Kasumi-1 (cell line): ENCODE measurements at places on chromosomes 11 and 22.

GRCh38 chr11:132052904-132053303 is 682.5 kb downstream of the NTM start:
- DNase-seq, result no peak

DNA sequence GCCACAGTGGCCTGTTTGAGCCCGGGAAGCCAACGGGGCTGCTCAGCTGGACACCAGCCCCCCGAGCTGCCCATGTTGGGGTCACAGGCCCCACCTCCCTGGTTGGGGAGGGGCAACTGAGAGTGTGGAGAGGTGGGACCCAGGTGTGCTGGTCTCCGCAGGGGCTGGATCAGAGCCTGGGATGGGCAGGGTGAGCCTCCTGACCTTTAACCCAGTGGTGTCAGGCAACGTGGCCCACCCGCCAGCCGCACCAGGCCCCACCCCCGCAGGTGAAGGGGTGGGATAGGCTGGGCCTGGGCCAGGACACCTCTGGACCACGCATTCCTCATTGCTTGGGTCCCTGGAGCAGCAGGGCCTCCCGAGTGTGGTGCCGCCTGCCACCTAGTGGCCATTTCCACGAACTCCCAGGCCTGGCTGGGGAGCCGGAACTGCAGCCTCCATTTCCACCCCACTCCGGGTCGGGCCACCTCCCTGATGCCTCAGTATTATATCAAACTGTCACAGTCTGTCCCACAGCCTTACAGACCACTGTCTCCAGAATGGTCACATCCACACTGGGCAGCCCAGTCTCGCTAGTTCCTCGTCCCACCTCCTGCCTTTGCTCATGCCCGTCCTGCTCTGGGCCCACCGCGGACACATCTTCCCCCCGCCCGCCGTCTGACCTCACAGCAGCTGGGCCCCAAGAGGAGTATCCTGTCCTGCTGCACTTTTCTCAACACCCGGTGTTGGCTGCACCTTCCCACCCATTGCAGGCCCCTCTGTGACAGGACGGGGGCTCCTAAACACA is 13.3 kb upstream of the PPP6R3 start:
- peak; percentile 56 for DNase-seq

- DNase-seq, result peak; percentile 8
Measured at GRCh38 chr22:32823024-32823730, 21.7 kb downstream of the TIMP3 start.

- DNase-seq, result no peak
Measured at GRCh38 chr11:6320411-6321155, at the start of gene CAVIN3. TSS of gene CAVIN3 (minus strand) at chr11:6320501. CDS start at chr11:6320476, 25 bp downstream.

DNA sequence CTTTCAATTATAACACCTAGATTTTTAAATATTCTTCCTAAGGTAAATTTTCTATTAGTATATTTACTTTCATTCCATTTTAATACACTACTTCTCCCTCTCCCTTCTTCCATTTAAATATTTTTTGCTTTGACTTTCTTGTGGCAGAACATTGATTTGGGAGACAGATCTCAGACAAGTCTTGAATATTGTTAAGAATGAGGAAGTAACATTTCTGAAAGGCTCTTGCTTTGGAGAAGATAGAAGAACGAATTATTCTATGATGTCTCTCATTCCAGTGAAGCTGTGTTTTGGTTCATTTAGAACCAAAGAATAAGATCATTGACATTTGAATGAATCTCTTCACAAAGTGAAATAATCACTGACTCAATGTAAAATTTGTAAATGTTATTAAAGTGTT is 2.4 kb downstream of the IPO7 start:
- peak; percentile 61 for DNase-seq

GRCh38 chr11:11818529-11819121 is 23.1 kb upstream of the USP47 start:
- no peak for DNase-seq

DNA sequence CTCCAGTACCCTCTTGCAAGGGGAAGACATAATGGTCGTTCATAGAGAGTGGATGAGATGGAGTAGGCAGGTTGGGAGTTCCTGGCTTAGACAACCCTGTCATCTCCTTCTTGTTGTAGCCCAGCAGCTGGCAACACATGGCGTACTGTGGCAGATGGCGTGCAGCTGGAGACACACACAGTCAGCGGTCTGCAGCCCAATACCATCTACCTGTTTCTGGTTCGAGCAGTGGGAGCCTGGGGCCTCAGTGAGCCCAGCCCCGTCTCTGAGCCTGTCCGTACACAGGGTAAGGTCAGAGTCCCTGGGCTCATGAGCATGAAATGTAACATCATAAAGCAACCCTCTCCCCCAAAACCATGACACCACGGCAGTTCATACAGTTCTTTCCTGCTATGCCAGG is 8.7 kb downstream of the ROBO3 start:
- DNase-seq, result no peak

- no peak for DNase-seq
Measured at GRCh38 chr11:44753961-44754645, 27.3 kb downstream of the TSPAN18 start.

DNA sequence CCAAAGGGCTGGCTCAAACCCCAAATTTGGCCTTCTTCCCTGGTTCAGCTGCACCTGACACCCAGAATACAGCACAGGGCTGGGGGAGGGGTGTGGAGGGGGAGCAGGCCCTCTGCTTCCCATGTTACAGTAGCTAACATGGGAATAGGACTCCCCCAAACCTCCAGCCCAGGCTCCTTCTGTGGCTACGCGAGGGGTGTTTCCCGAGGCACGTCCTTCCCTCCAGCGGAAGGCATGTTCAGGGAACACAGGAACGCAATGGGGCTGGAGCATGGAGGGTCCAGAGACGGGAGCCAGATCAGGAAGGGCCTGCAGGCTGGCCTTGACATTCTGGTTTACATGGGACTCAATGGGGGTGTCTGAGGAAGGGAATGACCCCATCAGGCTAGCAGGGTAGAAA is 11.8 kb upstream of the IGLL1 start:
- DNase-seq, result no peak

DNA sequence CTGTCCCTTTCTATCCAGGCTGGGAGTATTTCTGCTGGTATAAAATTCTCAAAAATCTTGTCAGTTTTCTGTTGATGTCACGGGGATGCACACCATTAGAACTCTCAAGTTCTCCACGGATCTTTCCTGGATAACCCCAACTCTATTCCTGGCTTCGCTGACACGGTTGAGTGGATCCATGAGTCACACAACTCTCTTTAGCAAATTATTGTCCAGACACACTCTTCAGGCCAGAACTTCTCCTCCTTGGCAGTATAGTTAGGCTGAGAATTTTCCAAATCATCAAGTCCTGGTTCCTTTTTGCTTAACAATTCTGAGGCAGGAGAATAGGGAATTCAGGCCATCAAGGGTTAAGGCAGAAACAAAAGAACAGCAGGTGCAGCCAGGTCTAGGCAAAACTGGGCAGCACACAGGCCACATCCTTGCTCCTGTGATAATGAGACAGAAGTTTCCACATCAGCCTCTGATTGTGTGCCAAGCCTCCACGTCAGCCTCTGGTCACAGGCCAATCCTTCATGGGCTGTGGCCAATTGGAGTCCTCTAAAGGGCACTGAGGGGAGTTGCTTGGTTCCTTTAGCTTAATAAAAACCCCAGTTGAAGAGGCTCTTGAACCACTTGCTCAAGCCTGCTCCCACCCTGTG is 5.7 kb upstream of the ACAT1 start:
- no peak for DNase-seq

DNA sequence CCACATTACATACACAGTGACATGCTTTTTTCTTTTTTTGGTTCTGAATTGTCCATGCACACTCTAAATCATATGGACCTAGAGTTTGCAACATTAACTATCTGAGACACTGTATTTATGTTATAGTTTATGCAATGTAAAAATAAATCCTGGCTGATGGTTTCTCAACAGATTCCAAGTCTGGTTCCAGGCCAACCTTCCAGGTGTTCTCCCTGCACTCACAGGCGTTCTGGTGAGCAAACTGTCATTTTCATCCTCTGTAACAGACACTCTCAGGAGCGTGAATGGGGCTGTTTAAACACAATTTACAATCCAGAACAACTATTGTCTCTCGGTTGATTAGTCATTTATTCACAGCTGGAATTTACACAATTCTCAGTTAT is 36.5 kb upstream of the ANKK1 start:
- no peak for DNase-seq

DNA sequence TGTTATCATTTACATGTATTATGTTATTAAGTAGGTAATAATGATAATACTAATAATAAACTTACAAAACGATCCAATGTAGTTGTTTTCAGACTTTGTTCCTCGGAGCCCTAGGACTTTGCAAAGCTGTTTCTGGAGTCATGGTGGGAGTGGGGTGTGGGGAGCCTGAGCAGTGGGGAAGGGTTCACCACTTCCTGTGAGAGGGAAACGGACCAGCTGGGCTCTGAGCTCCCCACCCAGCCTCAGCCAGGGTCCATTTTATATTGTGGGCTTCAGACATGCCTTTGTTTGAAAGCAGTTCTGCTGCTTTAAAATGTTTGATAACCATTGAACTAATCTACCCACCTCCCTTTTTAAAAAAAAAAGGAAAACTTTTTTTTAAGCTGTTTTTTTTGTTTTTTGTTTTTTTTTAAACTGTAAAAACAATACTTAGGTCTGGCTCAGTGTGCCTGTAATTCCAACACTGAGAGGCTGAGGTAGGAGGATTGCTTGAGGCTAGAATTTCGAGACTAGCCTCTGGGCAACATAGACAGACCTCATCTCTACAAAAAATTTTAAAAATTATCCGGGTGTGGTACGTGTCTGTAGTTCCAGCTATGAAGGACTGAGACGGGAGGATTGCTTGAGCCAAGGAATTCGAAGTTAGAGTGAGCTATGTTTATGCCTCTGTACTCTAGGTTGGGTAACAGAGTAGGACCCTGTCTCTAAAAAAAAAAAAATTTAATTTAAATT is 7.0 kb downstream of the SERPING1 start:
- peak; percentile 57 for DNase-seq

GRCh38 chr11:88697139-88697538 is 359.6 kb upstream of the CTSC start:
- no peak for DNase-seq

GRCh38 chr22:47091246-47091651 is 328.8 kb downstream of the TBC1D22A start:
- DNase-seq, result no peak

DNA sequence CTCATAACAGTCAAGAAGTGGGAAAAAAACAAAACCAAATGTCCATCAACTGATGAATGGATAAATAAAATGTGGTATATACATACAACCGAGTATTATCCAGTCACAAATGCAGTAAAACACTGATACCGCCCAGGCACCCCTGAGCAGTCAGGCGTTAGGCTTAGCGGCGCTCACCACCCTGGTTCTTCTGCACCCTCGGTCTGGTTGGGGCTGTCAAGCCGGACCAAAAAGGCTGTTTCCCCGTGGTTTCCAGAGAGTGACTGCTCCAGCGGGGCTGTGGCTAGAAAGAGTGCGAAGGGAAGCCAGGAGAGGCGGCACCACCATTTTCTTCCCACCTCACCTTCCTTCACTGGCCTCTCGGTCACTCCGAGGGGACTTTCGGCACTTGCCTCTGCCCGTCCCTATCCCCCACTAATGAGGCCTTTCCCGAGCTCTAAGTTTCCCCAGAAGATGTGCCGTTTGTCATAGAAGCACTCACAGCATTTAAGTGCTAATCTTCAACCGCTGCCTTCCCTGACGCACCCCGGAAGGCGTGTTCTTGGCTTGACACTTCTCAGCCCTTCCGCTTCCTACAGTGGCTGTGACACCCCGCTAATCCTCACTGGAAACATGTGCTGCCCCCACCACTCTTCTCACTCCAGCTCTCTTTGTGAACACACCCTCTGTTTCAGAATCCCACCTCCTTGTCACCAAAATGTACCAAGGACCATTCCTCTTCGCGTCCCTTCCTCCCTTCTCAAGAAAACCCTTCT is 42.4 kb downstream of the FCHSD2 start:
- DNase-seq, result no peak
